ENCODE measurements at places on chromosomes 4 and X.
A peak's percentile ranks its signal among the peaks of the same experiment; 100 is the strongest.

GRCh38 chr4:56220261-56220660 lies 167.0 kb downstream of the AASDH start:
- DNase-seq, result no peak

- no peak for DNase-seq
Measured at GRCh38 chr4:52961666-52962412, 99.7 kb downstream of the RASL11B start.

DNA sequence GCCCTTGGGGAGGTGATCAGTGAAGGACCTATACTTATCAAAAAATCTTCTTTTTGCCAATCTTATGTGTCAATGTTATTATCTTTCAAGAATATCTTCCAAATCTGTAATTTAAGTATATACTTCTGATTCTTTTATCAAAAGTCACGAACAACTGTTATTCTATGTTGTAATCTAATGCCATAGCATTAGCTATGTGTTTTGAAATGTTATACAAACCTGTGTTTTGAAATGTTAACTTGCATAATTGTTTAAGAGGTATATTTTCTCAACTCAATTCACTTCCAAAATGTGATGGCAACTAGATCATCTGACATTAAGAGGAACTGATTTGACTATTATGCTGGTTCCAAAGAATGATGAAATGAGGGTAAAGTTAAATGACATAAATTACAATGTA lies 113.5 kb downstream of the NDST4 start:
- DNase-seq, result no peak

- DNase-seq, result no peak
Measured at GRCh38 chr4:36310216-36310615, 28.8 kb downstream of the DTHD1 start.

- DNase-seq, result no peak
Measured at GRCh38 chr4:77745792-77746191, 73.4 kb downstream of the CNOT6L start.

GRCh38 chrX:471281-471680 lies 84.6 kb upstream of the PPP2R3B start:
- DNase-seq, result no peak

GRCh38 chrX:15151267-15152186 lies 118.4 kb downstream of the ASB9 start:
- peak; percentile 48 for DNase-seq

- DNase-seq, result no peak
Measured at GRCh38 chr4:8588196-8588470, 4.4 kb upstream of the CPZ start.

DNA sequence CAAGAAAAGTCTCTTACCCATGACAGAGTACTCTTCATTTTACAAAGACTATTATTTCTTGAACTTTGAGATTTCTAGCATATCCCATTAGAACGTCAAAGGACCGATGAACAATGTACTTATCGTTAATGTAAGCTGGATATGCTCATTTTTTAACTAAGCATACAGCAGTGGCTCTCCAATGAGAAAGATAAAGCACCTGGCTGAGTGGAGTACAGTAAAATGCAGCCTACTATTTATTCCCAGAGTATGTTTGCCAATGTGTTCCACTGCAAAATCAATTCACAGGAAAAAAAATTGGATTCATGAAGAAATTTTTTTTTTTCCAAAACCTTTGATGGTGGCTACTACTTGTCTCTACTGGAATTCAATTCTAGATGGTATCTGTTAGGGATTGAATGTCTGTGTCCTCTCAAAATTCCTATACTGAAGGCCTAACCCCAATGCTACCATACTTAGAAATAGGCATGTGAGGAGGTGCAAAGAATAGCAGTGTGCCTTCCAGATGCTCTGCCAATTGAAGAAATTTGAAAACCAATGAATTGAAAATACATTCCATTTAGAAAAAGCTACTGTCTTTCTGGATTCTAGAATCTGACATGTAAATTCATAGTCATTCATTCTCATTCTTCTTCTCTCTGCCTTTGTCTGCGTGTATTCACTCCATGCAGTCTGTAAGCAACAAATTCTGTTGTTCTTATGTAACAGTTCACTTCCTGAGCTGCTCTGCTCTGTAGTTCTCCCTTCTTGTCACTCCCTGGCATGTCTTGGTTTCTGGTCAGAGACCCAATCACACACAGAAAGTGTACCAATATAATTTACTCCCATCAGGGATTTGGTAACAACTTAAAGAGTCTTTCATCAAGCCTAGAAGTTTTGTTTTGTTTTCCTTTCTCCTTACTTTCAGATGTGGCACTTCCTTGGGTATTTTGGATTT lies 61.4 kb downstream of the PAPSS1 start:
- DNase-seq, result no peak

- DNase-seq, result peak; percentile 33
Measured at GRCh38 chrX:123976706-123977316, 15.3 kb downstream of the STAG2 start.

GRCh38 chrX:131072871-131073571 lies 14.9 kb downstream of the ARHGAP36 start:
- no peak for DNase-seq

GRCh38 chr4:185202984-185203485 lies 765 bp downstream of the CFAP97 start:
- no peak for DNase-seq

GRCh38 chrX:69207216-69207615 lies 42.0 kb upstream of the PJA1 start:
- DNase-seq, result no peak

GRCh38 chrX:8741981-8742380 lies 10.0 kb upstream of the ANOS1 start:
- DNase-seq, result no peak

GRCh38 chr4:15935504-15936402 lies 2.8 kb downstream of the FGFBP1 start:
- DNase-seq, result no peak

DNA sequence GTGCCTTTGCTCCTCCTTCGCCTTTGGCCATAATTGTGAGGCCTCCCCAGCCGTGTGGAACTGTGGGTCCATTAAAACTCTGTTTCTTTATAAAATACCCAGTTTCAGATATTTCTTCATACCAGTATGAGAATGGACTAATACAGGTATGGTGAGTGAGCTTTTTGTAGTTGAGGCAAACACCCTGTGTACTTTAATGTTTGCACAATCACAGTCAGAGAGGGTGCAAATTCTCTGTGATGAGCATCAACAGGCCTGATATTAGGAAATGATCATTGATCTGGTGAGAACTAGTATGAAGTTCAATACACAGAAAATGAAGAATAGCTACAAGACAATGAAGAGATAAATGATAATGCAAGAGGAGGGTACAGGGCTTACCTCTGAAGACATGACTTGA lies 744.6 kb downstream of the RPA4 start:
- no peak for DNase-seq

- DNase-seq, result peak; percentile 4
Measured at GRCh38 chr4:117093571-117093970, 8.2 kb upstream of the TRAM1L1 start.

- no peak for DNase-seq
Measured at GRCh38 chr4:142110136-142110535, 473.8 kb downstream of the IL15 start.

GRCh38 chr4:183903021-183903760 lies 1.9 kb upstream of the STOX2 start:
- no peak for DNase-seq

DNA sequence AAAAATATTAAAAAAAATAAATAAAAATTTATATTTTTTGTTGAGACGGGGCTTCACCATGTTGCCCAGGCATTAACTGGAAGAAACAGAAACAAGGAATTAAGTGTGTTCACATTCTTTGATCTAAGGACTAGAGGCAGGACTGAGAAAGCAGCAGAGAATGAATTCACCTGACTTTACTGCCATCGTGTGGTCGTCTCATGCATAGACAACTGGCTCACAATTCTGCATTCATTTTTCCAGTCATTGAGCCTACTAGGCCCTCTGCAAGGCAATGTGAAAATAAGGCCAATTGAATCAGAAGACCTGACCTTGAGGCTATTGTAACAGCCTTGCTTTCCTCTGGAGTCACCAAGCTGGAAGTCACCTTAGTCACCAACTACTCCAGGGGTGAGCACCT lies 37.4 kb downstream of the LHFPL1 start:
- peak; percentile 61 for DNase-seq

DNA sequence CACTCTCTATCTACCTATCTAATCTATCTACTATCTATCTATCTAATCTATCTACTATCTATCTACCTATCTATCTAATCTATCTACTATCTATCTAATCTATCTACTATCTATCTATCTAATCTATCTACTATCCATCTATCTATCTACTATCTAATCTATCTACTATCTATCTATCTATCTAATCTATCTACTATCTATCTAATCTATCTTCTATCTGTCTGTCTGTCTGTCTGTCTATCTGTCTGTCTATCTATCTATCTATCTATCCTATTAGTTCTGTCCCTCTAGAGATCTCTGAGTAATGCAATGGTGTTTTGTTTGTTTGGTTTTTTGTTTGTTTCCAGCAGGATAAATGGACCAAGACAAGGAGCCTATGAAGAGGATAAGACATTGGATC lies 9.4 kb upstream of the ASMTL start:
- DNase-seq, result no peak

GRCh38 chr4:72888331-72888730 lies 181.2 kb downstream of the COX18 start:
- no peak for DNase-seq

GRCh38 chr4:107629318-107629717 lies 90.7 kb downstream of the PAPSS1 start:
- no peak for DNase-seq

DNA sequence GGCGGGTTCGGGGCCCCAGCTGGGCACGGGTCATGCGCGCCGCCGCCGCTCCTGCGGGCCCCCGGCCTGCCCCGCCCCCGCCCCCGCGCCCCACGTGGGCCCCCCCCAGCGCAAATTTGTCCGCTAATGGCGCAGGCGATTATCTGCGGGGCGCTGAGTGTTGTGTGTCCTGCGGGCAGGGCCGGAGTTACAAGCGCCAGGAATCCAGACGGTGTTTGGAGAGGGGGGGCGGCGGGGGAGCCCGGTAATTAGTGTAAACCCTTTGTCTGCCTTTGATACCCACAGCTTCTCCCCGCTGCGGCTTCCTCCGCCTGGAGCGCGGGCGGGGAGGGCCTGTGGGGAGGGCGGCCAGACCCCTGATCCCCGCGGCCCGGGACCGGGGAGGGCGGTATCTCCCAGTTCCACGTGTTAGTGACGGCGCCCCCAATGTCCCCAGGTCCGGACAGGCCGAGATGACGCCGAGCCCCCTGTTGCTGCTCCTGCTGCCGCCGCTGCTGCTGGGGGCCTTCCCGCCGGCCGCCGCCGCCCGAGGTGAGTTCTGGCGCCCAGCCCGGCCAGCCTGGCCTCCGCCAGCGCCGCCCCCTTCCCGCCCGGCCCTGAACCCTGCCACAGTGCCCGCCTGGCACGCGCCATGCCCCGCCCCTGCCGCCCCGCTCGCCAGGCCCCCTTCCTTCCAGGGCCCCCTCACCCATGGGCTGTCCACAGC lies 761 bp downstream of the FGFRL1 start:
- DNase-seq, result peak; percentile 58

GRCh38 chr4:76589402-76589801 lies 154.4 kb downstream of the SHROOM3 start:
- DNase-seq, result peak; percentile 7

DNA sequence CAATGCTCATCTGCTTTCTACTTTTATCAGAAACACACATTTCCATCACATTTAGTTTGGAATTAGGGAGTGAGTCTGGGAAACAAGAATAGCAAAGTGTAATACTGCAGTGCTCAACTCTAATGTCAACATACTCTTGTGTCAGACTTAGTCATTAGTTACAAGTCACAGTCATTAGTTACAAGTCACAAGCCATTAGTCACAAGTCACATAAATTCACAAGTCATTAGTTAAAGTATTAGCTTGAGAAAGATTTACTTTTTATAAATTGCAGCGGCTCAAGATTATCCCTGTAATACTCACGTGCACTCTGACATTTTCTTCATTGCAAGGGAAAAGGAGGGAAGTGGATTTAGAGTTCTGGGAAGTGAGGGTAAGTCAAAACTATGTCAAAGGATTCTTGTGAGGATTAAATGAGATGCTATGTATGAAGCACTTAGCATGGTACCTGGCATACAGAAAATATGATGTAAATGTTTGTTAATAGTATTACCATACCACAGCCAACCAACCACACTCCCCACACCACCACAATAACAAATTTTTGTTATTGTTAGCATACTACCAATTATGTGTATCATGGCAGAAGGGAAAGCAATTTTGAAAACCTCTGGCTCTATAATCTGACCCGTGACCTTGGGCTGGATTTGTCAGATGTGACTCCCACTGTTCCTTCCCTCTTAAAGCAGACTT lies 116.6 kb downstream of the ARHGAP24 start:
- DNase-seq, result no peak

DNA sequence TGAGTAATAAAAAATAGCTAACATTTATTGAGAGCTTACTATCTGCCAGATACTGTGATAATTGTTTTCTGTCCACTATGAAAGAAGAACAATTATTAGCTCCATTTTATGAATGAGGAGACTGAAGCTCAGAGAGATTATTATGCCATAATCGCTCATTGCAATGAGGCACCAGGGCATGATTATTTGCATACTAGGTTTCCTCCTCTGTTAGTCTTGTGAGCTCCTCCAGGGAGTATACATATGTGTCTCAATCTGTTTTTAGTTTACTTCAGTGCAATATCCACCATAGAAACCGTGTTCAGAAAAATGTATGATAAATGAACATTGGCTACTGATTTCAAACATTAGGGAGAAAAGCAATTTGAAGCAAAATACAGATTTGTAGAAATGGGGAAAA lies 139.4 kb upstream of the OTUD4 start:
- no peak for DNase-seq

- DNase-seq, result no peak
Measured at GRCh38 chr4:121738780-121739535, 26.0 kb downstream of the SMIM43 start.

DNA sequence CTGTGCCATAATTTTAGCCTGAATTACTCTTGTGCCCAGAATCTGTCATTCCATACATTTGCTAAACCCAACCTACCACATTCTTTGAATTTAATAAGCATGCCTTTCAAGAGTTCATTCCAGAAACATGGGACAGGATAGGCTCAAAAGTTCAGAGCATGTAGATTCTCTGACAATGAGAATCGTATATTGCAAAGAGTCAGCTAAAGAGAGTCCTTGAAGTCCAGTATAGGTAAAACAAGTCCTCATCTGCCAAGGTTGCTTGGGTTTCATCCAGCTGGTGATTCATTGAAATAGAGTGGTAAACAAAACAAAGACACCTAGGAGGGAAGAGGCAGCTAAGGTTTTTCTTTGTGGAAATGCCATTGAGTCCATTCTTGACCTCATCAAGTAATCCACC lies 249.3 kb upstream of the DIPK2B start:
- no peak for DNase-seq

DNA sequence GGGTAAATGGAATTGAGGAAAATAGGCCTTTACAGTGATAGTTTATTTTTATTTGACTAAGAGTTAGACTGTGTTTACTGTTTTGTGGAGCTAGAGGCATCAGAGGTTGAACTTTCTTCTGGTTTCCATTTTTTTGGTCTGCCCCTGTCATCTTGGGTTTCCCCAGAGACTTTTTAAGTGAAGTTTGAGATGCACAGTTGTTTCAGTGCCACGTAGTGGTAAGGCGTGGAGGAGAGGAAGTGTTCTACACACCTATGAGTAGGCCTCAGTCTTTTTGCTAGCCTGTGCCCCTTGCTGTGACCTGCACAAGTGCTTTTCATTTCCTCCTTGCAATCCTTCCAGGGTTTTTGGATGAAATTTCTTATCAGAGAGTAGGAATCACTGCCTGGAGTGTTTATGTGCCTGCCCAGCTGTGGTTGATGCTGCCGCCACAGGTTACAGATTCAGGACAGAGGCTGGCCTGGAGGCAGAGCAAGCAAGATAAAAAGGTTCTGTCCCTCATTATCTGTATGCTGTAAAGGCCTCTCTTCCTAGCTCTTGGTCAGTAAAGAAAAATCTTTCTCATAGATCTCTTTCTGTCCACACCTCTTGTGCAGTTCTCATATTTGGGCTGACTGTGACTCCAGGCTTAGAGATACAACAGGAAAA lies 12.5 kb upstream of the HSFX4 start:
- no peak for DNase-seq
